Uterus (tissue), 4 donors: ENCODE measurements at places on chromosomes 1 and 21. TPM values are rescaled to one million over a fixed set of nuclear protein-coding genes. Genes with fewer than 3 reads are reported as not detected.
A peak's percentile ranks its signal among the peaks of the same experiment; 100 is the strongest.

NUAK2 gene
- 2.0 TPM for total RNA-seq

- DNase-seq = no peak
These were observed 42.2 kb upstream of the TRABD2B start for GRCh38 chr1:48039088-48040054.

- DNase-seq = no peak
These were observed 8.9 kb upstream of the RBM34 start for GRCh38 chr1:235169986-235170385.

DNA sequence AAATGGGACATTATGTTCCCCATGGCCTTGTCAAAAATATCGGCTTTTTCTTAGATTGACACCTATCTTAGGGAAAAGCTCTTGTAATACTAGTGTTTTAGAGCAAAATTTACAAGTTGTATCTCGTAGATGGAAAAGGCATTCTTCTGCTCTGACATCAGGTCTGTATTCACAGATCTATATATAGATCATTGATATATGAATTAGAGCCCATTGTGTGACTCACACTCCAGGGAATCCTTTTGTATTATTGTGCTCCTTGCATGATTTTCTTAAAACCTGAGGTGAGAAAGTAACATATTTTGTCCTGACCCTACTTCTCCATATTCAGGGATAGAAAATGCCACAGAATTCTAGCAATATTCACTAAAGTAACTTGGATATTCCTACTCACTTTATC, 1160.8 kb upstream of the B3GALT2 start:
- no peak for DNase-seq

GRCh38 chr1:32771561-32772280, 45.4 kb downstream of the YARS1 start:
- no peak for DNase-seq

PRDM16 gene
- total RNA-seq = not detected

RNF186 gene
- total RNA-seq = not detected

TBX15 gene
- not detected for total RNA-seq

GUCA2B gene
- not detected for total RNA-seq

- DNase-seq = no peak
These were observed 275.5 kb downstream of the TPR start for GRCh38 chr1:186099336-186100104.

DNA sequence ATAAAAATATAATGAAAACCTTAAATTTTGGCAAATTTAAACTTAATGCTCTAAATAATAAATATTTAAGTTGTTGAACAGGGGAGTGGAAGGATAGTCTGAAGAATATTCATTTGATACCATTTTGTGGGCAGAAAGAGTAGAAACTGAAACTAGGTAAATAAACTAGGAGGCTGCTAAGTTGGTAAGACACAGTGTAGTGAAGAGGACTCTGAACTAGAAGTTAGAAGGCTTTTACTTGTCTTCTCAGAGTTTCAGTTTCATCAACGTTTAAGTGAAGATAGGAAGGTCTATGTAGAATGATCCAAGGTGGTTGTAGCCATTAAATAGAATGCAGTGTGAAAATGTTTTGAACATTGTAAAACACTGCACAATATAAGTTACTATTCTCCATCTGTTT, 516.9 kb downstream of the AMY1C start:
- no peak for DNase-seq

GRCh38 chr1:117416004-117416403, 48.8 kb downstream of the MAN1A2 start:
- DNase-seq = no peak

GRCh38 chr1:162631546-162632191, 595 bp upstream of the DDR2 start:
- DNase-seq = peak; percentile 64

- no peak for DNase-seq
These were observed 6.7 kb downstream of the IL20 start for GRCh38 chr1:206872139-206872538.

- DNase-seq = no peak
These were observed 3.1 kb downstream of the RER1 start for GRCh38 chr1:2394761-2395160.

LENEP gene
- total RNA-seq = 0.83 TPM

DNA sequence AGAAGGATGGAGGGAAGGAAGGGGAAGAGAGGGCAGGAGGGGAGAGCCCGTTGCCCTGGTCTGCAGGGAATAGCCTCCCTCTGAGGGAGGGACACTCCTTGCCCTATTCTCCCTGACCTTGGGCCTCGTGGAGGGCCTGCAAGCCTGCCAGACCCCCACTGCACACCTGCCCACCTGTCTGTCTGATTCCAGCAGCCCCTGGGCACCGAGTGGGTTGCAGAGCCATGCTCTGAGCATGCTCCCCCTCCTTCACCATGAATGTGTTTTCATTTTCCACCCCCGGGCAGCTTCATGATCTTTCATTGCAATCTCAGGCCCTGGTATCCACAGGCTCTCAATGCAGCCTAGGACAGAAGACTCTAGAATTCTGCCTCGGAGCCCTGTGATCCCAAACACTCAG, 5.1 kb upstream of the NPHP4 start:
- no peak for DNase-seq

OR2T29 gene
- total RNA-seq = not detected

KIAA0040 gene
- 12.3 TPM for total RNA-seq

DNA sequence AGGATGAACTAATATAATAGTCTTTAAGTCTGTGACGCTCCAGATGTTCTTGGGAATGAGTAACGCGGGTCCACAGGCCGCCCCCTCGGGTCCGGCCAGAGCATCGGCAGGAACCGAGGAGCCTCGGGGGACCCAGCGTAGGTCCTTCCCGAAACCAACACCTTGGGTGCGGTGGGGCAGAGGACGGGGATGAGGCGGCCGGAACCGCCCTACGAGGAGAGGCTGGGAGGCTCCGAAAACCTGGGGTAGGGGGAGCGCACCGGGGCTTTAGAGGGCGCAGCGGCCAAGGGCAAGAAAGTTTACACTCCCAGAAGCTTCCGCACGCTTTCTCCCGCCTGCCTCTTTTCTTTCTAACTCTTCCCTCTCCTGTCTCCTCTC, 7.1 kb downstream of the DMRTA2 start:
- no peak for DNase-seq
